Panc1 (cell line): ENCODE measurements at places on chromosomes 12 and 14. TPM values are rescaled to one million over a fixed set of nuclear protein-coding genes. Genes with fewer than 3 reads are reported as not detected.

HOXC4 gene
- total RNA-seq: 22.7 TPM

CAPZA3 gene
- total RNA-seq: not detected

RGS6 gene
- not detected for total RNA-seq

DNA sequence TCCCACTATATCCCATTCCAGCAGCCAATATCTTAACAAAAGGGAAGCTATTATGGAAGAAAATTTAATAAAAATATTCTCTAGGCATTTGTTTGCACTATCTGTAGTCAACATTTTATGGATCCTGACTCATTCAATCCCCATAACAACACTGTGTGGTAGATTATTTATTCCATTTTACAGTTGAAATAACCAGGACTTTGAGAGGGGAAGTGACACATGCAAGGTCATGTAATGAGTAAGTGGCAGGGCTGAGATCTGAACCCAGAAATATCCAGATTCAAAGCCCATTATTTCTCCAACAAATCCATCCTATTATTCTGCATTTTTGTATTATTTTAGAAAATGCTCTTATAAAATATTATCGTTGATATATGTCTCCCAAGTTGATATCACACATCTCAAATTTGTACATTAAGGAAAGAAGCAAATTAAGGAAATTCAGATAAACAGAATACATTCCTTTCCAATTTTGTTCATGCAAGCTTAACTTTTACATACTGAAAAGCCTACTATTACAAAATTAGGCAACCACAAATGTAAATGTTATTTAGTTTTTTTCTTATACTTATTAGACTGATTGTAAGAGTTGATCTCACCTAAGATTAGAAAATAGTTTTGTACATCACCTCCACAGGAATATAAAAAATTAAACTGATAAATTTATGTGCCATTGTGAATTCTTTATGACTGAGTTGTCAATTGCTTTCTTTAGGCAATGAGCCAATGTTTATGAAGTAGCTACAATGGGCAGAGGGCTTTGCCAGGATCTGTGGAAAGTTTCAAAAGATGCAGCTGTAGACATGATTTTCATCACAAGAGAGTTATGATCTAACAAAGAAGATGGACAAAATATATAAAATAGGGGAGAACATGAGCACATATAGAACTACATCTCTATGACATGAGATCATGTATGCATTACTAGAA lies 55.1 kb upstream of the E2F7 start:
- DNase-seq: peak; percentile 69

GRCh38 chr12:57766464-57767304 lies at the start of gene CYP27B1:
Gene CYP27B1, minus strand, starts transcription at chr12:57767078. Its CDS starts 37 bp downstream, at chr12:57767041.
- no peak for DNase-seq

DNA sequence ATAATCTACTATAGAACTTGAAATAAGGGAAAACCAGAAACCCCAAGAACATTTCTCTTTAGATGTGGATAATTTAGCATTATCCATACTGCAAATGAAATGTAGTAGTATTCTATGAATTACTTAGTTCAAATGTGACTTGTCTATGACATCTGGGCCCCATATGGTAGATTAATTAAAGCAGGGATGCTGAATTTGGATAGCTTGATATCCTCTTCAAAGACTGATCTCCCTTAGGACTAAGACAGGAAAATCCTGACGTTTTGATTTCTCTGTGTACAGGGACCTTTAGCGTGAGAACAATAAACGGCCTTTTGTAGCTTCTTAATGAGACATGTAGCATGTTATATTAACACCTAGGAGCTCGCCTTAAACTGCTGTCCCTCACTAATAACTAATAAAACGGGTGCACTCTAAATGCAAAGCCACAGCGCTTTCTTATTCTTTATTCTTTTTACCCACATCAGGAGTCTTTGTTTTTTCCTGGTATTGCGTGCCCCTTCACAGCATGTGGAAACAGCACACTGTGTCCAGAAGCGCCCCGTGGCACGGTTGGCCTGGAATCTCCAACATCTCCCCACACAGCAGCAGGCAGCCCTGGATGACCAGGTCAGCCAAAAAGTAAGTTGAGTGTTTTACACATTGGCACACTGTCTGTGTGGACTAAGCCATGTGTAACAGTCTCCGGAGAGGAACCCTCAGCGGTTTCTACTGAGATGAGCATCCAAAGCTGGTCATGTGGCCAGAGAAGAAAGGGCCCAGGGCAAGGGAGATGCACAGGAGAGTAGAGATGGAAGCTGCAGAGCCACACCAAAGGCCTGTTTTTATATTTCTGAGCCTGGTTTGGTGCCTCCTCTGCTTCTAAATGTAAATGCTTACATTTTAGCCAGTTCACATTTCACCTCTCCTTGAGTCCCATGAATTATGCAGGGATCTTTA lies 93.1 kb downstream of the SRGAP1 start:
- DNase-seq: no peak

GRCh38 chr14:61106959-61107641 lies 126.1 kb downstream of the SLC38A6 start:
- DNase-seq: no peak
